ENCODE measurements at places on chromosomes 4 and X.

- DNase-seq: no peak
These were observed 13.8 kb upstream of the STBD1 start for GRCh38 chr4:76292730-76293129.

DNA sequence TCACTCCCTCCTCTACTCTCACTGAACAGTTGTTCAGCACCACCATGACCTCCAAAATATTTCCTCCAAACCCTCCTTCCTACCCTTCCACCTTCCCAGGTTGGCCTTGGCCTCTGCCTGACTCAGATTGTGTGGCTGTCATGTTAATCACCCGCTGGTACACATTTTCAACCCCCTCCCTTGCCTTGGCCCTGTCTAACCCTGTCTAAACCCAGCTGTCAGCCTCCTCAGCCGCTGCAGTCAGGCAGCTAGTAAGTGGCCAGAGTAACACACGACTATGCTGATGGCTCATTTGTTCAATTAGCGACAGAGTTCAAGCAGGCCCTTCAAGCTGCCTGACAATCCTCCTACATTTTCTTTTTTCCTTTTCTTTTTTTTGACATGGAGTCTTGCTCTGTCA, 18.0 kb downstream of the ING2 start:
- no peak for DNase-seq

- no peak for DNase-seq
These were observed 150.2 kb downstream of the RRAGB start for GRCh38 chrX:55867708-55868107.

DNA sequence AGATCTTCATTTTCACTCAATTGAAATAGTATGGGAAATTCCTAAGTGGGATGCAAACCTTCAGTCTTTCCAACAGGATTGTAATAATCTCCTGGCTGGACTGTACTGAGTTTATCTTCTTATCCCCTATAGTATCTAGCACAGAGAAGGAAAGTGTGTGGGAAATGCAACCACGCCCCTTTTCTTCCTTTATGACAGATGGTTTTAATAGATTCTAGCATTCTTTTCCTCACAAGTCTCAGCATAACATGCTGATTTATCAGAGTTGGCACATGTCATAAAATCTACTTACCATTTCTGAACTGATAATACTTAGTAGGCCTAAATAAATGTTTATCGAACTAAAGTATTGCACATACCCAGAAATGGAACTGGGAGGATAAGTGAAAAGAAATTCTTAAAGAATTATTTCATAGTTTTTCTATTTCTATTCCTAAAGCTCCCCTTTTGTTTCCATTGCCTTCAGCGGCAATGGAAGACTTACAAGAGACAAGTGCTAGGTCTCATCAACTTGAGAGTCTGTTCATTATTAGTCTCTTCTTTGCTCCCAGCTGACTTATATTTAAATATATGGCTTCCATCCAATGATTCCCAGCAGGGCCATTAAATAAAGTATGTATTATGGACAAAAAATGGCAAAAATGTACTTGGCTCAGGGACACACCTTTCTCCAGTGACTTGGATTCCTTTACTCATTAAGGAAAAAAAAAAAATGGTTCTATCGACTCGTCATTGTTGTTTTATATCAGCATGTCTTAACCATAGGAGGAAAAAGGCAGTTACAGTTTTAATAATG, 484.5 kb downstream of the IL1RAPL1 start:
- no peak for DNase-seq

- no peak for DNase-seq
These were observed 207.8 kb downstream of the ADGRL3 start for GRCh38 chr4:61407642-61408618.

GRCh38 chr4:105234582-105234981, 87.9 kb downstream of the TET2 start:
- no peak for DNase-seq

DNA sequence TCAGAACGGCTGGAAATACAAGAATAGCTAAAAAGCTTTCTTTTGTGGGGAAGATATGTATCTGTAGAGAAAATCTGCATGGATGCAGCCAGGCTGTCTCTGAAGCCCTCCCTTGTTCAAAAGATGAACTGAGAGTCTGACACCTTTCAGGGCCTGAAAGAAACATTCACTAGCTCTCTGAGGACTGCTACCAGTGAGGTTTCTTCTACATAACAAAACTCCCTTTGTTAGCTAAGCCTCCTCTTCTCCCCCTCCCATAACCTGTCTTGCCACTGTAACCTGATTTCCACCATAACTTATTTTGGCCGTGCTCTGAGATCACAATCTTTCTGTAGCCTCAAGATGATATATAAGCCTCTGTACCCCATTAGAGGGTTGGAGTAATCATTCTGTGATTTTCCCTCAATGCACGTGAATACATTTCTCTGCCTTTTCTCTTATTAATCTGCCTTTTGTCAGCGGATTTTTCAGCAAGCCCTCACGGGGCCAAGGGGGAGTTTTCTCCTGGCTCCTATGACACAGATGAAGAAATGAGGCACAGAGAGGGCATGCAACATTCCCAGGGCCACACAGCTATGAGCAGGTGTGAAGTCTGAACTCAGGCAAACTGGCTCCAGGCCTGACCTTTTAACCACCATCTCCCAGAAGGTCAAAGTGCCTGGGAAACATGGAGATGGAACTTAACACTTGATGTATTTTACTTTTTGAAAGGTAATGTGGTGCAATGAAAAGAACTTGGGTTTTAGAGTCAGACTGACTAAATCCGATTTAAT, 161.6 kb upstream of the PRDX4 start:
- no peak for DNase-seq

- DNase-seq: no peak
These were observed 327.5 kb upstream of the FRG1 start for GRCh38 chr4:189613207-189613606.

DNA sequence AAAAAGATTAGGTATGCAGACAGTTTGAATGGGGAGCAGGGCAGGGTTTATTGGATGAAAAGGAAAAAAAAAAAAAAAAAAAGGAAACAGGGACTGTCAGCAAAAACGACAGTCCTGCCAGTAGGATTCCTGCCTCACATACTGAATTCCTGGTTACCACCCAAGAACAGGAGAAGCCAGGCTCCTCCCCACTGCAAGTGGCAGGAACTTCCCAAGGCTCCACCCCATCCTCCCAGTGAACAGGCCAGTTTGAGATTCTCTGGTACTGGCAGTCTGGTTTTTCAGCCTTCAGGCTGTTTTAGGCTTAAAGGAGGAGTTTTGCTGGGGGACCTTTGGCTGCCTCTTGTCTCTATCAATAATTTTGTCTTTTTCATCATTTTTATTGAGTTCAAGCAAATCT, 360.0 kb upstream of the CXorf51A start:
- DNase-seq: no peak

GRCh38 chr4:176052744-176053143, 12.9 kb upstream of the WDR17 start:
- DNase-seq: no peak
